H54 (cell line): ENCODE measurements at places on chromosomes 16 and 17.

DNA sequence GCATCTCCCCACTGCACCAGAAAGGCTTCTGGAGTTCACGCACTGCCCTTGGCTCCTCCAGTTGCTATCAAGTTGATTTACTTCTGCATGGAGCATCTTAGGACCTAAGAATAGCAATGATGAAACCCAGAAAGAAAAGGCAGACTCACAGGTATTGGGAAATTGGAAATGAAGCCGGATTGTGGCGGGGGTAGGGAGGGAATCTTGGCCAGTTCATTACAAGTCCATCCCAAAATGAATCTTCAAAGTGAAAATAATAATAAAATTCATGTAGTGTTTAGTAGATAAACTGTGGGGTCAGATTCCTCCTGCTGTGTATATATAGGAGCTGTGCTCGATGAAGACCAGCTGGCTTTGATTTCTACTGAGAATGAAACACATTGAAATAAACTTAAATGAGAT lies 33.7 kb downstream of the TEKT3 start:
- DNase-seq = no peak

DNA sequence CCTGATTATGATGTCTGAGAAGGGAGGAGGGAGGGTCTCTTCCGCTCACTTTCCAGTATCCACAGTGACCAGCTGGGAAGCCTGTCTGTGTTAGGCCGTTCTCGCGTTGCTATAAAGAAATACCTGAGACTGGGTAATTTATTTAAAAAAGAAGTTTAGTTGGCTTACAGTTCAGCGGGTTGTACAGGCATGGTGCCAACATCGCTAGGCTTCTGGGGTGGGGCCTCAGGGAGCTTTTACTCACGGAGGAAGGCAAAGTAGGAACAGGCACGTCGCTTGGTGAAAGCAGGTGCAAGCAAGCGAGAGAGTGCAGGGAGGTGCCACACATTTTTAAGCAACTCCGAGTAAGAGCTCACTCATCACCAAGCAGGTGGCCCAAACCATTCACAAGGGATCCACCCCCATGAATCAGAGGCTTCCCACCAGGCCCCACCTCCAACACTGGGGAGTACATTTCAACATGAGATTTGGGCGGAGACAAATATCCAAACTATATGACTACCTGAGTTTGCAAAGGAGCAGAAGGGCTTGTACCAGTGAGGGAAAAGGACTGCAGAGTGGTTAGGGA lies 137.5 kb downstream of the CCDC182 start:
- peak; percentile 47 for DNase-seq

DNA sequence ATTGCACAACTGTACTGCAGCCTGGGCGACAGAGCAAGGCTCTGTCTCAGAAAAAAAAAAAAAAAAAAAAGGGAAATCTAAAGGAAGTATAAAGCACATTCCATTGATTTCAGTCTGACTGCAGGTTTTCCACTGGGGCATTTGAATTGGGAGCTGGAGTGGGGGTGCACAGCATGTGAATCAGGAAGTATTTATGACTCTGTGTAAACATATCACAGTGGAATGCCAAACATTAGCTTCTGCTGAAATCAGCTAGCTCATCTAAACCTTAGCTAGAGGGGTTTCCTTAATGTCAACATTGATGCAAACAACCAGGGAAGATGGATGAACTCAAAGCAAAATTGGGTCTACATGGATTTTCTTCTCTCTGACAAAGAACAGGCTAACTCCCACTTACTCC lies 641.0 kb upstream of the EEF2KMT start:
- DNase-seq = no peak

DNA sequence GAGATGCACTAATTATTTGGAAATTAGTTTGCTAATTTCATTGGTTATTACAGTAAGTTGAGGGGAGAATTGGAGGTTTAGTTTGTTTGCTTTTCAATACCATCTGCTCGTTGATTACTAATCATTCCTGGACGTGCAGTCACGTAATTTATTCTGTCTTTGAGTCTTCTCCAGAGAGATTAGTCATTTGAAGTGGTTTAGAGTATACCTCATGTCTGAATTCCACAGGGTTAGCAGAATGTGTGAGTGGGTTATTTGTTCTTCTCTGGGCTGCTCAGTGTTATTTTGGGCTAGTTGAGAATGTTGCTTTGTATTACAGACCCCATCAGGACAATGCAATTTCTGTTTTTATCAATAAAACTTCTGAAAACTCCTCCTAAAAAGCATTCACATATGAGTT lies 265.0 kb downstream of the RBFOX1 start:
- DNase-seq = no peak

DNA sequence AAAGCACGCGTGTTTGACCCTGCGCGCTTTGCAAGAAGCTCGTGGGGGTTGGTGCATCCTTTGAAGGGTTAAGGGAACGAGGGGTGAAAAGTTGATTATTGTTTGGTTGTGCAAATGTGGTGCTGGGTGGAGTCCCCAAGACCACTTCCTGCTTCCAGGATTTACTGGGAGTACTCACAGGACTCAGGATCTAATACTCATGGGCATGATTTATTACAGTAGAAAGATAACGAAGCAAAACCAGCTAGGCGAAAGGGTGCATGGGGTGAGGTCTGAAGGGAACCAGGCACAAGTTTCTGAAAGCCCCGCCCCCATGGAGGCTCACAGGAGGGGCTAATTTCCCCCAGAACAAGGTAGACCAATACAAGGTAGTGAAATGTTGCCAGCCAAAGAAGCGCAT lies 58.8 kb downstream of the RPTOR start:
- no peak for DNase-seq
